ENCODE measurements at places on chromosomes 3 and 15. TPM values are rescaled to one million over a fixed set of nuclear protein-coding genes. Genes with fewer than 3 reads are reported as not detected.

- no peak for ATAC-seq
Observed at GRCh38 chr15:41498657-41499056, 5.0 kb downstream of the ITPKA start.

MUSTN1 gene
- total RNA-seq, result 2.8 TPM

CLRN1 gene
- not detected for total RNA-seq

GRCh38 chr3:190983875-190984274 is 121.4 kb upstream of the GMNC start:
- ATAC-seq, result no peak

GRCh38 chr3:104669083-104669482 is 697.6 kb upstream of the ALCAM start:
- no peak for ATAC-seq

TMOD2 gene
- total RNA-seq, result 3.8 TPM

- peak; percentile 25 for ATAC-seq
Observed at GRCh38 chr15:63601026-63601703, 4.0 kb downstream of the FBXL22 start.

GRCh38 chr3:182809531-182809930 is 16.2 kb downstream of the ATP11B start:
- no peak for ATAC-seq

DNA sequence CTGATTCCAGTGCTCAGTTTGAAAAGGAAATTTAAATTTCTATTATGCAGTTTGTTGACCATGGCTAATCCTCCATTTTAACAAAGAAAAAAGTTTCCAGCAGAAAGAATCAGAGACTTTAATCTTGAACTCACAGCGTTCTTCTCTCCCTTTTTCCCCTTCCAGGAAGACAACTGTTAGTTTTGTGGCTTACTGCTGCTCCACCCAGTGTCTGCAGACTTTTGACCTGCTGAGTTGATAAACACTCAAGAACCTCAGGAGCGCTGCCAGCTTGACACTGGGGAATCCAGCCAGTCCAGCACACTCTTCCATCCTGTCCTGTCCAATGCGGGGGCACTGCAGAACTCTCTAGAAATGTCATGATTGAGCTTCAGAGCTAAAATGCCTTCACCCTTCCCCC is 134.6 kb downstream of the LRRC28 start:
- no peak for ATAC-seq

MAGEL2 gene
- total RNA-seq, result not detected

IL17RD gene
- 0.15 TPM for total RNA-seq

DNA sequence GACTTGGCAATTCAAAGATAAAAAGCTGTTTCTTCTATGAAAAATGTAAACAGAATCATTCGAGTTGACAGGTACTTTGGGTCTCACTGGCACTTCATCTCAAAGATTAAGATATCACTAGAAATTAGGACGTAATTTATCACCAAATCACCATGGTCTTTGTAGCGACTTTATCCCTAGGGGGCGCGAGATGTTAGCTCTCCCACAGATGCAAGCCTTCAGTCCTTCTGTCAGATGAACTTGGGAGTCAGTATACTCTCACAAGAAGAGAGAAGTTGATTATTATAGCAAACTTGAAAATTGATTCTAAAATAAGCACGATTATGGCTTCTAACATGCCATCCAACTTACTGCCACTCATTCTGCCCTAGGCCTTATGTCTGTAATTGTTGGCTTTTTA is 150.3 kb downstream of the ALCAM start:
- no peak for ATAC-seq

GRCh38 chr15:98706387-98706786 is 58.0 kb downstream of the IGF1R start:
- ATAC-seq, result no peak

DNA sequence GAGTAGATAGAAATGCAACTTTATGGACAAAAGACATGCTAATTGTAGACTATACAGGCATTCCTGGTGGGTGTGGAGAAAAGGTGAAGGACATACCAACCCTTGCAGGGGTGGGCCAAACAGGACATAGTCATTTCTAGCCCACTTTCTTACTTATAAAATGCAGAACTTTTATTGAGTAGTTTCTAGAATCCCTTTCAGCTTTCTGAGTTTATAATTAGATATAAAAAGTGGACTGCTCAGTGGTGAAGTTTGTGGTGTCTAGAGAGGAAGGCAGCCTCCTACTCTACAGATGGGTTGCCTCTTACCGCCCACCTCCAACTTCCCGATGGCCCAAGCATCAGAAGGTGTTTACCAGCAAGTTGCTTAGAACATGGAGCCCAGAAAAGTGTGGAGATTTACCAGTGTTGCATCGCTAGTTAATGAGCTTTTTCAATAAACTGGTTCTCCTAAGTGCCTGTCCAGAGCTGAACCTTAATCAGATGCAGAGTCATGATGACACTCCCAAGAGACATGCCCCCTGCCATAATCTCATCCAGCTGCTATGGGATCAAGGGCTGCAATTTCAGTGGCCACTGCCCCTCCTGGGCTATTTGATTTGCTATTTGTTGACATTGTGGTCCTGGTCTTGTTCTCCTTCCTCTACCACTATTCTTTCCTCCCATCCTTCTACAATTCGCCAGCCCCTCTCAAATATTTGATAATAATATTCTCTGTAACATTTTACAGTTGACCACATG is 77.5 kb upstream of the STRIT1 start:
- no peak for ATAC-seq

ERICH6 gene
- 0.21 TPM for total RNA-seq

GRCh38 chr3:155412904-155413303 is 119.4 kb upstream of the STRIT1 start:
- ATAC-seq, result no peak

GRCh38 chr3:149198611-149199010 is 23.0 kb downstream of the CP start:
- no peak for ATAC-seq

CTXND1 gene
- total RNA-seq, result not detected

DNA sequence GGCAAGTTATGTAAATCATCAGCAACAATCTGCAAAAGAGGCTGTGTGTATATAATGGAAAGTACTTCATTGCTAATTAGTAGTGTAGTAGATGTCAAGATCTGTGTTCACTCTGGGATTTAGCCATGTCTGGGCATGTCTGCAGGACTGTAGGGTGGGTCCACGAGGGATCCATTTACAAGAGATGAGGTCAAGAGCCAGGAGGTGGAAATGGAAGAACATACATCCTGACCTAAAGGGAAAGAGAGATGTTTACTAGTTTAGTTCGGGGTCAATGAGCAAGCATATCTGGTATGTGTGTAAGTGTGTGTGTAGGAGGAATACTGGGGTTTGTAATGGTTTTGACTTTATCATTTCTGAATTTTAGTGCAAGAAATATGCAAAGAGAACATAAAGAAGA is 171.5 kb upstream of the NANOGP8 start:
- ATAC-seq, result no peak

DNA sequence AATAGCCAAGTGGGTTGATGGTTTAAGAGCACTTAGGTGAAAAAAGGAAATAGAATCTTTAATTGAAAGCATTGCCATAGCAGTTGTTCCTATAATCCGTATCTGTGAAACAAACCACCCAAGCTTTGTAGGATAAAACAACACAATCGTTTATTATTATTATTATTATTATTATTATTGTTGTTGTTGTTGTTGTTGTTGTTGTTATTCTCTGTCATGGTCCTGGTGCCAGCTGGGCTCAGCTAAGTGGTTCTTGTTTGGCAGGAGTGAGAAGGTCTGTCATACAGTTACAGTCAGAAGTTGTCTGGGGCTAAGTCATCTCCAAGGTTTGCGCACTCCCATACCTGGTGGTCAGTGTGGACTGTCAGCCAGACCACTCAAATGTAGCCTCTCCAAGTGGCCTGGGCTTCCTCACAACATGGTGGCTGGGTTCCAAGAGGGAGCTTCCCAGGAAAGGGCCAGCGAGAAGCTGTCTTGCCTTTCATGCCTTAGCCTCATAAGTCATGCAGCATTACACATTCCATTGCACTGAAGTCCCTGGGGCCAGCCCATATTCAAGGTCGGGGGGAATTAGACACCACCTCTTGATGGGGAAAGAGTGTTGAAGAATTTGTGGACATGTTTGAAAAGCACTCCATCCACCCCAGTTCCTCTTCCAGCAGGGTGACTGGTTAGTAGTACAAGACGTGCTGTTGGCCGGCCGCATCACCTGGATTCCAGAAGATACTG is 54.3 kb upstream of the FGD5 start:
- ATAC-seq, result no peak

DNA sequence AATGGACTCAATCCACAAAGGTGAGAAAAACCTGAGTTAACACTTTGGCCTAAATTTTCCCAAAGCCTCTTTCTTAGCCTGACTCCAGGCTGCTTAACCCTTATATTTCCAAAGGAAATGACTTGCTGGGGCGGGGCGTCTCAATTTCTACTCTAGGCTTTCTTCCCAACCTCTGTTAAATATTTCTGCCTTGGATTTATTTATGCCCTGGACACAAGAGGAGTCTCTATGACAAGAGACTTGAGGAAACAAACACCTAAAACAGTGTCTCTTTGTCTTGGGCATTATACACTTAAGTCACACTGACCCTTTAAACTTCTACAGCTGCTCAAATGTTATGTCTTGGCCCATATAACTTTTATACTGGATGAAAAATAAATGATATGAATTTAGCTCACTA is 28.3 kb upstream of the AP4E1 start:
- no peak for ATAC-seq

KLF15 gene
- total RNA-seq, result 0.16 TPM

- ATAC-seq, result no peak
Observed at GRCh38 chr3:35598804-35599203, 40.5 kb upstream of the ARPP21 start.

GRCh38 chr15:68781766-68782588 is 38.7 kb downstream of the ANP32A start:
- ATAC-seq, result peak; percentile 83

- ATAC-seq, result no peak
Observed at GRCh38 chr15:69513450-69513960, 60.9 kb downstream of the RPLP1 start.

RLBP1 gene
- total RNA-seq, result not detected

DNA sequence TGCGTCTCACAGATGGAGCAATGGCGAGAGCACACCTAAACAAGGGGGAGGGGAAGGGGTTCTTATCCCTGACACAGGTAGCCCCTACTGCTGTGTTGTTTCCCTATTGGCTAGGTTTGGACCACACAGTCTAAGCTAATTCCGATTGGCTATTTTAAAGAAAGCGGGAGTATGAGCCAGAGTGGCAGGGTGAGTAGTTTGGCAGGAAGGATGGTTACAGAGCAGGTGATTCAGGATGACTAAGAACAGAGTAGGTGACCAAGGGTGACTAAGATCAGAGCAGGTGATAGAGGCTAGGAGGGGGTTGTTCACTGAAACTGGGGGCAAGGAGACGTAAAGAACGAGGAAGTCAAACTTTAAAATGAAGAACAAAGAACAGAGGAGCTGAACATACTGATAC is 511.8 kb downstream of the EDEM1 start:
- no peak for ATAC-seq

DNA sequence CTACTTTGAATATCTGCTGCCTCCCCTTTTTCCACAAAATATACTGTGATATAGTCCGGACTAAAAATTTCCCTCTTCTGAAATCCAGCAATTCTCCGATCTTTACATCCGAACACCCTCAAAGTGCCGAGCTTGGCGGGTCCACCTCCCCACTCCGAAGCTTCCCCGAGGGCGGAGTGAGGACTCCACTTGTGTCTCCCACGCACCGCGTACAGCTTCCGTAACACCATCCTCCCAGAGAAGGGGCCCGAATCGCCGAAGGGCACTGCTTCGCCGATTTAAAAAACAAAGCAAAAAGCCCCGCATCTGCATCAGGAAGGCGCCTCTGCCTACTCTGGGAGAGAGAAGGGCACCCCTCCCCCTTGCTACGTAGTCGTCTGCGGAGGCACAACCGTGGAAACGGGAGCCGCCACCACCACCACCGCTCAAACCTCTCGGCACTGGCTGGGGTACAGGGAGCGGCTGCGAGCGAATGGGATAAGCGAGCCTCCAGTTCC is 551 bp downstream of the NCBP2 start:
- ATAC-seq, result peak; percentile 56

PRR20G gene
- total RNA-seq, result not detected

PDCD6IP gene
- total RNA-seq, result 199 TPM

DNA sequence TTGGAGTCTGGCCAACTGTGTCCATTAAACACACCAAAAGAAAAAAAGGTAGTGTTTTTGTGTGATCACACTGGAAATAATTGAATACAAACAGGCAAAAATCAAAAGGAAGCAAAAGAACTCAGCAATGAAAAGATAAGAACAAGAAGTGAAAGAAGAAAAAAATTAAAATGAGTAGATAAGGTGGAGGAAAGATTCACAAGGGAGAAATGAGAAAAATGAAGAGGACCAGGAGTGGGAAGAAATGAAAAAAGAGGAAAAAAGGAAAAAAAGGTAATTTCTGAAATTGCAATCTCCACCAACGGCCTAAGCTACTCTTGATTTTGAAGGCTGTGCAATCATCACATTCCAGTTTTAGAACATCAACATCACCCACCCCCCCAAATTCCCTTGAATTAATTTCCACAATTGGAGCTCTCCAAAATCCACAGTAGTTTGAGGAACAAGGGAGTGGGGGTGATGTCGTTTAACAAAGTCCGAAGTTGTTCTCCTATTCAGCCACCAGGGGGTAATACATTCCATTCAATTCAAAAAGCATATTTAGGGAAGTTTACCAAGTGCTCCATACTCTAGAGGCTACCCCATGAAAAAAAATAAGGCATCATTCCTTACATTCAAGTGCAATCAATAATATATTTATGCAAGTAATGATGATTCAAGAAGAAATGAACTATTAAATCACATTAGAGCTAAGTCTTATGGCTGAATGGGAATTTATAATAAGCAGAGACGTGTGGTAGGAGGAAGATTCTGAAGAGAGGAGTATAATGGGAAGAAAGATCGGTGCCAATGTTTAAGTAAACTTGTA is 37.4 kb downstream of the ZNF860 start:
- no peak for ATAC-seq

GRCh38 chr15:90561344-90562244 is 31.9 kb downstream of the CRTC3 start:
- peak; percentile 84 for ATAC-seq

ARNT2 gene
- total RNA-seq, result 0.21 TPM

- ATAC-seq, result no peak
Observed at GRCh38 chr3:126033765-126034164, 50.2 kb downstream of the SLC41A3 start.

TRPC1 gene
- 3.4 TPM for total RNA-seq

GRCh38 chr3:23496165-23496564 is 293.0 kb downstream of the UBE2E2 start:
- no peak for ATAC-seq

DNA sequence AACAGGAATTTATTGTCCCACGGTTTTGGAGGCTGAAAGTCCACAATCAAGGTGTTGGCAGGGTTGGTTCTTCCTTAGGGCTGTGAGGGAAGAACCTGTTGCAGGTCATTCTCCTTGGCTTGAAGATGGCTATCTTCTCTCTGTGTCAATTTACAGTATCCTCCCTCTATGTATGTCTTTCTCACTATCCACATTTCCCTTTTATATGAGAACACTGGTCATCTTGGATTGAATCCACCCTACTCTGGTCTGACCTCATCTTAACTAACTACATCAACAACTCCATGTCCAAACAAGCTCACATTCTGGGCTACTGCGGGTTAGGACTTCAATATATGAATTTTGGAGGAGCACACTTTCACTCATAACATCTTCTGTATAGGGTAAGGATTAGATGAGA is 61.9 kb downstream of the CLDN1 start:
- ATAC-seq, result no peak

SNX22 gene
- 0.26 TPM for total RNA-seq

Measured in activated T-helper 17 cell treated with anti-CD3 and anti-CD28 coated beads, Interleukin-2, amount 50 U/mL, for 72 hours (primary cell).